ENCODE measurements at places on chromosomes 7 and 10.

- DNase-seq, result no peak
Observed at GRCh38 chr7:149680331-149681025, 92.9 kb downstream of the ZNF467 start.

DNA sequence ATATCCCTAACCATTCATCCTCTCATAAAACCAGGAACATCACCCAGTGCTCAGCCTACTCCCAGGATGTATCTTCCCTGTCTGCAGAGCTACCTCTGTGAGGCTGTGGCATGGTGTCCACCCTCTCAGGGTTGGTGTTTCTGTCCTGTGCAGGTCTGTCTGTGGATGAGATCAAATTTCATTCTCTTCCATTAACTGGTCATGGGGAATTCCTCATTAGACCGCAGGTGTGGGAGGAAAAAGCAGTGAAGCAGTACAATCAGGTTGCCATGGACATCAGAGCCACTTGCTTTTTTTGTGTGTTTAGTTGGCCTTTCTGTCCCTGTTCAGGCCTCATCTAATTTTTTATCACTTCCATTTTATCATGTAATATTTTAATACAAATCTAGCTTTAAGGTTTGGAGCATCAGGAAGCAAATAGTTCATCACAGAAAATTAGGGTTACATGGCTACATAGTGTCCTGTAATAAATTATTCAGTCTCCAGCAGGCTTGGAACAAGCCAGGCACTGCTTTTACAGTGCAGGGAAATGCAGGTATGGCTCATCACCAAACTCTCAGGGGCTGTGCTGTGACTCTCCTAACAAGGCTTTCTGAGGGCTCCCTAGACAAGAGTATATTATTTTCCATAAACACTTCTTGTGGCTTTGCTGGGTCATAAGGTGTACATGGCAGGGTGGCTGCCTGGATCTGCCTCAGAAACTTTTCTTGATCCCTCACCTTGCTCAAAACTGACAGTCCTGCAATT lies 594.9 kb upstream of the IGFBP3 start:
- no peak for DNase-seq

DNA sequence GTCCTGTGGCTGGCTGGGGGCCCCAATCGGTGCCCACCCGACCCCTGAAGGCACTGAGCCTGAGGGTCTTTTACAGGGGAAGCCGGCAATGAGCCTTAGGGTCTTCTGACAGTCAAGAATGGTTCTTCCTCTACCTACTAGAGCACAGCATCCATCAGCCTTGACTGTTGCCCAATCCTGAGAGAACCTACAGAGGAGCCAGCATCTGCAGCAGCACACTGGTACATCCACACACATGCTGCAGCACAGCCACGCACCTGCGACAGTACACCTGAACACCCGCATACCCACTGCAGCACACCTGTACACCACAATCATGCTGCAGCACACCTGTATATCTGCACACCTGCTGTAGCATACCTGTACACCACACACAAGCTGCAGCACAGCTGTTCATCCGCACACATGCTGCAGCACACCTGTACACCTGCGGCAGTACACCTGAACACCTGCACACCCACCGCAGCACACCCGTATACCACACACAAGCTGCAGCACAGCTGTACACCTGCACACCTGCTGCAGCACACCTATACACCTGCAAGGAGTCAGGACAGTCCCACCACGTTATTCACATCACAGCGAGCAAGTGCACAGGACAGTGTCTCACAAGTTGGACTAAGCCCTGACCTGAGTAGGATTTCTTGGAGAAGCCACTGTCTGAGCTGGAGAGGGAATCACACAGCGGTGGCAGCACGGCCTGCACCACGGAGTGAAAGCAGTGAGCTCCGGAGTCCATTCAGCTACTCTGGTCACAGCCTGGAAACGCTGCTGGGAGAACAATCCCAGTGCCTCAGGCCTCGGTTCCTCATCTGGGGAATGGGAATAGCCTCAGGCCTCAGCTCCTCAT lies 56.4 kb downstream of the VIPR2 start:
- no peak for DNase-seq

DNA sequence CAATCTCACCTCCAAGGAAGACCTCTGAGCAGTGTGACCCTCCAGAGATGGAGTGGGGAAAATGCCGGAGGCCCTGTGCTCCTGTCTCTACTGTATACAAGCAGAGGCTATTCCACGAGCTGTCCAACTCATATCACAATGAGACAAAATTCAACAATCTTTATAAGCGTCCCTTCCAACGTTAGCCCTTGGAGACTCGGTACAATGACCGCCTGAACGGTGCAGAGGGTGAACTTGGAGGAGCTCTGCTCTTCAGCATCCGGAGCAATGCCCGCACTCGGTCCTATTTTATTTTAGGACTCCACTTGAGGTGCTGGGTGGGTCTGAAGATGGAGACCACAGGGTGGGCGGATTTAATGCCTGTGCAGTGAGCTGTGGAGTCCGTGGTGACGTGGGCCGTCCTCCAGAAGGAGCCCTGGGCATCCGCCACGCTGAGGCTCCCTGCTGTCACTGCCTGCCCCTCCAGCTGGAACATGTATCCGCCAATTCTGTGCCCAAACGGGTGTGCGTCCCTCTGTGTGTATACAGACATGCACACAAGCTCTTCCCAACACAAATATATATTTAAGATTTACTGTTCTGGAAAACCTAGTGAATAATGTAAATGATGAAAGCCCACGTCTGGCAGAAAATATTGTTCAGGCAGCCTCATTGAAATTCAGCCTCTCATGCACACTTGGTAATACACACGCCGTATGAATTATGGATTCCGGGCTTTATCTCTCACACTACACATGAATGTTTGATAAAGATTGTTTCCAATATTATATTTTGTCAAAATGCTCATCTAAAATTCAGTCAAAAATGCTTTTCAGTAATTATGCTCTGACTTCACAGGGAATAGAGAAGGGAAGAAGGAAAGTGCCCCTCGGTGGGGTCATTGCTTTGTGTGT lies 239.9 kb upstream of the ZMIZ1 start:
- DNase-seq, result no peak

DNA sequence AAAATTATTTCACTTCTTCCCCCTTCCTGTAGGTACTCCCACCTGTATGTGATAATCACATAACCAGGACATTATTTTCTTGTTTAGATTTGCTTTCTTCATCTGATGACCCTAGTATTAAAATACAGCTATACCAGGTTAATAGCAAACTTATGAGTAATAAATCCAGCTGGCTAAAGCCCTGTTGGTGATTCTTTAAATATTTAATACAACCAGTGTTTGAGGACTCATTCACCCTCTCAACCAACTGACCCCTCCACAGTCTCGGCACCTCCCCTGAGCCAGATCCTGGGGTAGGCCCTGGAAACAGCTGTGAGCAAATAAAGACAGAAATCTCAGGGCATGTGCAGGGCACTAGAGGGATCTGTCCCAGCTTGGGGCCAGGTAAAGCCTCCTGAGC lies 58.5 kb downstream of the BLNK start:
- DNase-seq, result no peak

- DNase-seq, result no peak
Observed at GRCh38 chr7:130982160-130982638, 248.2 kb upstream of the KLF14 start.

GRCh38 chr10:32417911-32418547 lies 27.9 kb upstream of the CCDC7 start:
- no peak for DNase-seq

DNA sequence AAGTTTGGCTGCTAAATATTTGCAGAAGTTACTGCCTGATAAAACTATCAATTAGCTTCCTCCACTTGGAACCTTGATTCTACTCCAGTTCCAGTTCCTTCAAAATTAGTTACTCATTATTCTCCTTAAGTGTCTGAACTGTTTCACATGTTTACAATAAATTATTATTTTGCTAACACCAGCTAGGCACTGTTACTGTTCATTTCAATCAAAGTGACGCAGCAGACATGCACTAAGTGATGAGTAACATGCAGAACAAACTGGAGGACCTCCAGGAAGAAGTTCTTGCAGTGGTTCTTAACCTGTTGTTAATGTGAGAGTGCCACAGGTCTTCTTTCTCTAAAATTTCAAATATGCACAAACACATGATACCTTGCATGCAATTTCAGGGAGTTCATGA lies 491.8 kb upstream of the SEMA3A start:
- no peak for DNase-seq

All from 8988T (cell line).